ENCODE measurements at places on chromosomes 6 and 20.

GRCh38 chr6:130632277-130632676 is 194.9 kb upstream of the SMLR1 start:
- no peak for DNase-seq

GRCh38 chr20:48141660-48142515 is 356.6 kb upstream of the SULF2 start:
- no peak for DNase-seq

- DNase-seq: no peak
Observed at GRCh38 chr6:146111881-146112450, 83.1 kb downstream of the GRM1 start.

- no peak for DNase-seq
Observed at GRCh38 chr20:51680067-51680749, 88.0 kb downstream of the ATP9A start.

GRCh38 chr6:144908004-144908403 is 622.9 kb downstream of the UTRN start:
- no peak for DNase-seq

- DNase-seq: no peak
Observed at GRCh38 chr6:28165563-28165962, 23.9 kb downstream of the ZKSCAN8 start.

- DNase-seq: no peak
Observed at GRCh38 chr6:34650823-34651222, 45.7 kb downstream of the ILRUN start.

DNA sequence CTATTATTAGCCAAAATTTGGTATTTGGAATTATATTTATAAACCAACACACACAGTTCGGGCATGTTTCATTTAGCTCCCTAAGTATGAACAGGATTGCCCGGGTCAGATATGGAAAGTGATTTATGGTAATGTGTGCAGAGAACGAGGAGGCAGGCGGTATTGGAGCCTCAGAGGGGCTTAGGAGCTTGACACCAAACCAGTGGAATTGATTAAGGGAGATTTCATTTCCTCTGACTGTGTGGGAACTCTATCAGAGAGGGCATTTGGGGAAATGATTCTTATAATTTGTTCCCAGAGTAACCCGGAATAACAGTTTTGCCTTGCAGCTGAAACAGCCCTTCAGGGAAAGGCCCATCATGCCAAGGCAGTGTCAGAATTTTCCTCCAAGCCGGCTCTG is 115.1 kb upstream of the SPTLC3 start:
- no peak for DNase-seq

GRCh38 chr20:51906679-51907078 is 104.4 kb upstream of the SALL4 start:
- no peak for DNase-seq

DNA sequence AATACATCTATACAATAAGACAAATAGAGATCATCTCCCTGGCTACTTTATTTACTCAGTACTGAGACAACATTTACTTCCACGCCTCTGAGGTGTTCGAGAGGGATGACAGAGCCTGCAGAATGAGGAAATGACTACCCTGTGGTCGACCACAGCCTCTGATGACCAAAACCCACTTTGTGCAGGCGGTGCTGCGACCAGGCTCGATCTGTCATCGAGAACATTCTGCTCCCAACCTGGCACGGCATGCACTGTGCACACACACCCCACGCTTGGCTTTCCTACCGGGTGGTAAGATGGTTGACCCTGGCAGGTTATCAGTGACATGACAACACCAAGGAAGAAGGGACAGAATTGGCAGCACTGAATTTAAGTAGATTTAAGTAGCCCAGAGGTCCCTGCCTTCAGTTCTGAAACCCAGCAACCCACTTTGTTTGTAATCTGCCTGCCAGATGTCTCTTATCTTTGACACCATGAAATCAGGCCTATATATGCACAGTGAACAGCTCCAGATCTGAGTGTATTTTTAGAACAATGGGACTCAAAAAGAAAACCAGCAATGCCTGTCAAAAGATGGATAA is 42.6 kb downstream of the TTI1 start:
- DNase-seq: no peak

- no peak for DNase-seq
Observed at GRCh38 chr20:58366866-58367265, 22.2 kb upstream of the VAPB start.

DNA sequence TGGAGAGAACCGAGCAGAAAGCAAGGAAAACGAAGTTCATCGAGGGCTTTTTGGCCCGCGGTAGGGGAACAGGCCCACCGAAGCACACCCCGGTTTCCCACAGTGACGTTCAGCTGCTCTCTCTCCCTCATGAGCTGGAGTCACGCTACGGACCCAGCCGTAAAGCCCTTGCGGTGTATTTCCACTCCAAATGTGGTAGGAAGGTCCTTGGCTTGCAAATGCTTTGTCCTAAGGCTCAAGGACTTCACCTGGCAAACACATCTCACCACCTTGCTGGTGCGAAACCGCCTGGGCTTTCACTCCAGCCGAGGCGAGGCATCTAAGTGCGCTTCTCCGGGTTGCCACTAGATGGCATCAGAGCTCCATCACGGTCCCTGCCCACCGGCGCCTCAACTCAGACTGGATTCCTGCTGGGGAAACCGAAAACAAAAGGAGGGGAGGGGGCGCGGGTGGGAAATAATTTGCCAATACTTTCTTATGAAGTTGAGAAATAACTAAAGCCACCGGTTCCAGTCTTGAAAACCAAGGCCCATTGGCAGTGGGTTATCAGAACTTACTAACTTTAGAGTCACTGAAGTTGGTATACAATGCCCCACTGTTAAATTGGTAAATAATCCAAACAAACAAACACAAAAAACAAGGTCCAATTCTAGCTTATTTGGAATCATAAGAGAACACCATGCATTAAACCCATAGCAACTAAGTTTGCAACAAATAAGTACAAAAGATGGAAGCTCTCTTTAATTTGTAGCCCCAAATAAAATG is 13.4 kb upstream of the FOXC1 start:
- DNase-seq: peak; percentile 43

- DNase-seq: no peak
Observed at GRCh38 chr20:49559411-49560081, 8.4 kb downstream of the PTGIS start.

DNA sequence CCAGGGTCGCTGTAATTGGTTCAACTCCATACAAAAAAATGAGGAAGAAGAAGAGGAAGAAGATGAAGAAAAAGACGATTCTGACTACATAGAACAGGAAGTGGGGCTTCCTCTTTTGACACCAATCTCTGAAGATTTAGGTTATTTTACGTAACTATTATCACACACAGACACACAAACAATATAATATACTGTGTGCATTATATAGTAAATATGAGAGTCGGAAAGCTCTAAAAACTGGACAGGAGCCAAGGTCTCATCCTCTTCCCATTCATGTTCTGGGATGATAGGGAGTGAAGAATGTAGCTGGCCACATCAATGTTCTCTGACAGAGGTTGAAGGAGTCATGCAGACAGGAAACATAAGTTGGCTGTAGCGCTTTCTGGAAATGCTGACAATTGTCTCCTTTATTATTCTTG is 13.3 kb downstream of the RSPH4A start:
- no peak for DNase-seq

DNA sequence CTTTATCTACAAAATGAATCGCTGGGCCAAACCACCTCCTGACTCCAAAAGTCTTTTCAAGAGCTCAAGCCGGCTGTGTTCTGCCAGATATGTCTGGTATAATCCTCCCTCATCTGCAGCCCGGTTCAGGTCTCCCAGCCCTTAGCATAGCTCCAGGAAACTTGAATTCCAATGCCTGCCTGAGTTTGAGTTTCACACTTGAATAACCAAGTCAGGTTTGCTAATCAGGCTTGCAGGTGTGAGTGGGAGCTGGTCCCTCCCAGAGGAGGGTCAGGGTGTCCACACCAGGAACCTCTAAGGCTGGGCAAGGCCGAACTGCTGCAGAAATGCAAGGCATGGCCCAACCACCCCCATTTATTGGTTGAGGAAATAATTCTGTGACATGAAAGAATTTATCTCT is 96.6 kb downstream of the TMEM242 start:
- no peak for DNase-seq

DNA sequence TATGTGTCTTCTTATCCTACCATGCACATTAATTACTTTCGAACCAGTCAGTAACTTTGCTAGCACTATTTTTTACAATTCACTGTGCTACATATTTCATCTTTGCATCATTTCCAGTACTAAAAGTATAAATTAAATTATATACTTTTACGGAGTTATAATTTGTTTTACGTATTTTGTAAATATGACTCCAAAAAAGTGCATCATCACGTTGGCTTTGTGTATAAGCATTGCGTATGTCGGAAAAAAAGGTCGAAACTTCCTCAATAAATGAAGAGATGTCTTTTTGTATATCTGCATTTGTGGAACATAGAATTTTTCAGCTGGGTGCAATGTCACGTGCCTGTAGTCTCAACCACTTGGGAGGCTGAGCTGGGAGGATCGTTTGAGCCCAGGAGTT is 52.0 kb downstream of the USP49 start:
- no peak for DNase-seq

DNA sequence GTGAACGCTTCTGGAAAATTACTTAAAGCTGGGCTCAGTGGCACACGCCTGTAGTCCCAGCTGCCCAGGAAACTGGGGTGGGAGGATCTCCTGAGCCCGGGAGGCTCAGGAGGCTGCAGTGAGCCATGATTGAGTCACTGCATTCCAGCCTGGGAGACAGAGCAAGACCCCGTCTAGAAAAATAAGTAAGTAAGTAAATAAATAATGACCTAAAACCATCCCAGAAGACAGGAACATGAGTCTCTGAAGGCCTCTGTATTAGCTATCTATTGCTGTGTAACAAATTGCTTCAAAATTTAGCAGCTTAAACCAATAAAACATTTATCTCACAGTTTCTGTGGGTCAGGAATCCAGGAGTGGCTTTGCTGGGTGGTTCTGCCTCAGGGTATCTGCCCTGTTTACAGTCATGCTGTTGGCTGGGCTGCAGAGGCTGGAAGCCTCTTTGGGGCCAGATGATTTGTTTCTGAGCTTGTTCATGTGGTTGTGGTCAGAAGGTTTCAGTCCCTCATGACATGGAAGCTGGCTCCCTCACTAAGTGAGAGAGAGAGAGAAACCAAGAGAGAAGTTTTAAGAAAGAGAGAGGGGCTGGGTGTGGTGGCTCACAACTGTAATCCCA is 48.4 kb upstream of the NCOA3 start:
- DNase-seq: no peak

GRCh38 chr20:5041433-5041832 is 40.1 kb upstream of the SLC23A2 start:
- DNase-seq: no peak

DNA sequence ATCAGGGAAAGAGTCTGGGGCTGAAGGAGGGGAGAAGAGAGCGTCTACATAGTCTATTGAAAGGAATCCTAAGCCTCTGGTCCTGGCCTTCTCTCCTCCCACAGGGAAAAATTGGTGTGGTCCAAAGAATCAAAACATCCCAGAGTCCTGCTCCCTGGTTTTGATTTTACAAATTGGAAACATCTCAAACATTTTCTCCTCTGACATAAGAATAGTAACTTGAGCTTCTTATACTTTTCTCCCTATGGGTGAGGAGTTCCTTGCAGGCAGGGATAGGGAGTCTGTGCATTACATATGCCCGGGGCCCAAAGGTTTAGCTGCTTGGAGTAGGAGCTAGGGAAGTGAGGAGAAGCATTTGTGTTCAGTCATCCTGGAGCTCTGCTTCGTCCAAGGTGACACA is 120.0 kb upstream of the GGTLC1 start:
- DNase-seq: no peak

DNA sequence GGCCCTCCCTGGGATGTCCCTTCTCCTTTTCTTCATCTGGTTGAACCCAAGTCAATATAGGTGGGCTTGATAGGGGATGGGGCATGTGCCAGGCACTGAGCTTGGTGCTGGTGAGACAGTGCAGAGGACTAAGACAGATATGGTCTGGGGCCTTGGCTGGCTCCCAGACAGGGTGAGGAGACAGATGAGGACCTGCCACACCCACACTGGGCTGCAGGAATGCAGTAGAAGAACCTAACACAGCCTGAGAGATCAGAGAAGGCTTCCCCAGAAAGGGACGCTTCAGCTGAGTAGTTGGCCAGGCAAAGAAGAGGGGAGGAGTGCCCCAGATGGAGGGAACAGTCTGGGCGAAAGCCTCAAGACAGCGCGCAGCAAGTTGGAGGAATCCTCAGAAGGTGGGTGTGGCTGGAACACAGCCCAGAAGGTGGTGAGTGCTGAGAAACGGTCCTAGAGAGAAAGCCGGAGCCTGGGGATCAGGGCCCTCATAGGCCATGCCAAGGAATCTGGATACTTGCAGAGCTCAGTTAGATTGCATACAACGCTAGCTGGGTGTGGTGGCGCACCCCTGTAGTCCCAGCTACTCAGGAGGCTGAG is 26.4 kb downstream of the CD40 start:
- no peak for DNase-seq

DNA sequence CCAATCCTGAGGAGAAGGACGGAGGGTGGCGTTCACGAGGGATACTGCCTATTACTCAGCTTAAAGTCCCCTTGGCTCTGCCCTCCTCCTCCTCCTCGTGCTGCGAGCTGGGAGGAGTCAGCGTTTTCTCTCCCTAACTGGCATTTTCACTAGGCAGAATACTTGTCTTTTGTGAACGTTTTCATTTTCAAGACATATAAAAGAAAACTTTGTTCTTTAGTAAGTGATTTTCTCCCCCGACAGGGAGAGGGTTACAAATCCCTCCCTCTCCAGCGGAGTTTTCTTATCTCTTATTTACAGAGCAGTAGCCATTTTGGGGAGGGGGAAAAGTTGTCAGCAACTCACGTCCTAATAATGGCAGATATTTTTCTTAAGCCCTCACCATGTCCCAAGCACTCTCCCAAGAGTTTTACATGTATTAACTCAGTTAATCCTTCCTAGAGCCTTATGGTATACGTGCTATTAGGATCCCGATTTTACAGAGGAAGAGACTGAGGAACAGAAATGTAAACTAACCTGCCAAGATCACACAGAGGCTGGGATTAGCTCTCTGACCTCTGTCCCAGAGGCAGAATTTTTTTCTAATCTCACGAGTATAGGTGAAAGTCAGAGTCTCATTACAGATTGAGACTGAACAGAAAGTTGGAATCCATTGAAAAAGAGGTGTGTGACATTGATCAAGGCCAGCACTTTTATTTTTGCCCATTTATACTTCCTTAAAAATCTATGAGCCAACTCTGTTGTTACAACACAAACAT is 30.0 kb upstream of the ZNF217 start:
- no peak for DNase-seq

DNA sequence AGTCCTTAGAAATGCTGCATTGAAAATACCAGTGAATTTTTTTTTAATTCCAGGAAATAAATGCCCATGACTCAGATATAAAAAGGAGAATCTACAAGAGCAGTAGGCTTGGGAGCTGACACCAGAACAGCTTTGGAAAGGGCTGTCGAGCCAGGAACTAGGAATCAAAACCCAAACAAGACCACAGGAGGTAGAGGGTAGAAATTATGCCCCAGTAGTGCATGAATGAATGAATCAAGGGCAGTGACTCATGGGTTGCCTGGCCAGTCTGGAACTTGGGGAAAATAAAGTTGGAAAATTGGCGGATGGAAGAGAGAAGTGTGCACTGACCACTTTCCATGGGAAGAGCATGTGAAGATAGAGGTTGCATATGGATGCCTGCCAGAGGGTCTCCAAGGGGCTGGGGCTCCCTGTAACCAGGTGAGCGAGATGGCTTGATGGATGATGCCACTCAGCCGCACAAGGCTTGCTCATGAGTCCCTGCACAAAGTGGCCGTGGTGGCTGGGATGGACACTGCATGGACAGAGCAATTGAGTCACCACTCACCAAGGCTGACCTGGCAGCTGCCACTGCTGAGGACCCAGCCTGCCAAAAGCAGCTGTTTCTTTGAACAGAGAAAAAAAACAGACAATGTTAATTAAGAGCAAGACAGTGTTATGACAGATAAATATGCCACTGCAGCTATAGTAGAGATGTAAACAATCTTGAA is 15.2 kb upstream of the MCCD1 start:
- no peak for DNase-seq

Measured in effector memory CD4-positive, alpha-beta T cell (primary cell).